ENCODE measurements at places on chromosomes 7 and 10.

- no peak for DNase-seq
These were observed 5.4 kb upstream of the ZMYND11 start for GRCh38 chr10:129810-130209.

DNA sequence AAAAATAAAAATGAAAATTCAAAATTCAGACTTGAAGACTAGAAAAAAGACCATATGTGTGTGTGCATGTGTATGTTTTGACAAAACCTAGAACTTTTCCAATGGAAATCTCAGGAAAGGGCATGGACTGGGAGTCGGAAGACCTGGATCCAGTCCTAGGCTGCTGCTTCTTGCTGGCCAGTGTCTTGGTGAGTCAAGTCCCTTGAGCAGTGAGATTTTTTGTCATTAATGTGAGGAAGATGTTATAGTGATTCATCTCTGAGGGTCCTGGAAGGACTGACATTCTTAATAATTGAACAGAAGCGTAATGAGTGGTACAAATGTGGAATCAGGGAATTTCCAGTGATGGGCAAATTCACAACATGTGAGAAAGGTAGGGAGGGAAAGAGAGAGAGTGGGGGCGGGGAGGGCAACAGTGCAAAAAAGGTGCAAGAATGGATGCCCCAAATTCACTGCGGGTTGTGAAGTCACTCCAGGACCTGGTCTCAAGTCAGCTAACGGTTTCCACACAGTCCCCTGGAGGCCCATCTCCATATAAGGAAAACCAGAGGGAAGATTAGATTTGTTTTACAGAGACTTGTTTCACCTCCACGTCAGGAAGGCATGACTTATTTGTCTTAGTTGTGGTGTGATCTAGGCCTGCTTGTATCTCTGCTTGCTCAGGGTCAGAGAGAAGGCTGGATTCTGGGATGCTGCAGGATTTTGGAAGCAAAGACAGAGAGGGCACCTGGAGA lies 201.7 kb downstream of the BUB3 start:
- no peak for DNase-seq

GRCh38 chr7:7869036-7869435 lies 99.6 kb upstream of the GLCCI1 start:
- DNase-seq: no peak

GRCh38 chr10:23200997-23201652 lies 9.0 kb downstream of the PTF1A start:
- no peak for DNase-seq

- no peak for DNase-seq
These were observed 45.1 kb upstream of the SEPTIN7 start for GRCh38 chr7:35755711-35756110.

DNA sequence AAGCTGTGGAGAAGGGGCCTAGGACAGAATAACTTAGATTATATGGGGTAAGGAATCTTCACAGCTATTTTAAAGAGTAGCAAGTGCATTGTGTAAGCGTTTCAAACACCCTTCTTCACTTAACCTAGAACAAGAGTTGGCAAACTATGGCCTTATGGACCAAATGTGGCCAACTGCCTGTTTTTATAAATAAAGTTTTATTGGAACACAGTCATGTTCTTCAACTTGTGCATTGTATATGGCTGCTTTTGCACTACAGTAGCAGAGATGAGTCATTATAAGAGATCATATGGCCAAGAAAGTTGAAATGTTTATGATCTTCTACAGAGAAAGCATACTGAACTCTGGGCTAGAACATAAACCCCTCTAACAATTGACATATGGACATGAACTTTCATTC lies 187.8 kb downstream of the ETV1 start:
- DNase-seq: no peak

DNA sequence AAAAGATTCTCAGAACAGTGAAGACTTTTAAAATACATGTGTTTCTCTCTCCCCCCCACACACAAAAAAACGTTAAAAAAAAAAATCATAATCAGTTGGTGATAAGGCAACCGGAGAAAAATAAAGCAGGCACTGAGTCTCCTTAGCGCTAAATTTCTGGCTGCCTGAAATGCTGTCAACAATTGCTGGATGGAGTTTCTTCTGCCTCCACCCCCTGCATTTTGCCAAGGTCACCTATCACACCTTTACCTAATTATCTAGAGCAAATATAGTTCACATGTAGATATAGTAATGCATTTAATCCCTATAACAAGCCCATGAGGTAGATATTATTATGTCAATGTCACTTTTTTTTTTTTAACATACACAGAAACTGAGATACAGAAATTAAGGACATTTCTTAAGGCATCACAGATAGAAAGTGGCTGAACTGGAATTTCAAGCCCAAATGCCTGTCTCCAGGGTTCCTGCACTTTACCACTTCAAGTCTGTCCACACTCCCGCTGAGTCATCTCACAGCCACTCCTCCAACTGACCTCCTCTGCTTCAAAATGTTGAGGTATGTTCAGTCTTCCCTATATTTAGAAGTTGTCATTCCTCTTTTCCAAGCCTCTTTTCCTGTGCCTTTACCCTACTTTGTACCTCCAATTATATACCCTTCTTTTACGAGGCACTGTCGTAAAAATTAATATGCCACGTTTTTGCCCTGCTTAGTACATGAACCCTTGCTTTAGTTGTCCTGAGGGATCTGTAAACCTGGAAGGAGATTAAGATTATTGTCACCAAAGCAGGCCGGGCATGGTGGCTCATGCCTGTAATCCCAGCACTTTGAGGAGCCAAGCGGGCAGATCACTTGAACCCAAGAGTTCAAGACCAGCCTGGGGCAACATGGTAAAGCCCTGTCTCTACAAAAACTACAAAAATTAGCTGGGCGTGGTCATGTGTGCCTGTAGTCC lies 72.8 kb upstream of the MPP7 start:
- DNase-seq: peak; percentile 10

DNA sequence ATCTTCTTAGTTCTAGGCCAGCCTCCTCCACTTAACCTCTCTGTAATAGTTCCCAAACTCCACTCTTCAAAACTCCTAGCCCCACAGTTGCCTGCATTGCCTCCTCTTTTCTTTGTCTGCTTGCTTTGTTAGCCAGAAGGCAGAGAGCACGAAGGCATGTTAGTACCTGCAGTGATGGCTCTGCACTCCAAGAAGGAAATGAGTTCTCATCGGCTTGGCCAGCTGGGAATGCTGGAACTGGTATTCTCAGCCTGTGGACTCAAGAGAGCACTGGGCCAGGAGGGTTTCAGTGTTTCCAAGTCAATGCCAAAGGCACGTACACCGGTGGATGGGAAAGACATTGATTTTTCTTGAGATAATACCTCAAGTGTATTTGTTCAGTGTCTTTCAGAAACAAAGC lies 66.3 kb upstream of the HABP2 start:
- no peak for DNase-seq

DNA sequence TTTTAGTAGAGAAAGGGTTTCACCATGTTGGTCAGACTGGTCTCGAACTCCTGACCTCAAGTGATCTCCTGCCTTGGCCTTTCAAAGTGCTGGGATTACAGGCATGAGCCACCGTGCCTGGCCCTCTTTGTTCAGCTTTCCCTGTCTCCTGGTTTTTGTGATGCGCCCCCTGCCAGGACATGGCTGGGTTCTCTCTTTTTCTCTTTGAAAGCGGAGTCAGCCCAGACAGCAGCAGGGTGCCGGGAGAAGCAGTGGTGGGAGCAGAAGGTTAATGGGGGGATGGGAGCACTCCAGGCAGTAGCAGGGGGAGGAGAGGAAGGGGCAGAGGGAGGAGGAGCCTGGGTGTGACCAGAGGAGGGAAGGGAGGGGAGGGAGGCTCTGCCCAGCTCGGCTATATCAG lies 1.8 kb downstream of the MUC3A start:
- no peak for DNase-seq

GRCh38 chr10:52348037-52348564 lies 34.0 kb downstream of the DKK1 start:
- no peak for DNase-seq

GRCh38 chr10:11522821-11523245 lies 88.6 kb downstream of the USP6NL start:
- no peak for DNase-seq

DNA sequence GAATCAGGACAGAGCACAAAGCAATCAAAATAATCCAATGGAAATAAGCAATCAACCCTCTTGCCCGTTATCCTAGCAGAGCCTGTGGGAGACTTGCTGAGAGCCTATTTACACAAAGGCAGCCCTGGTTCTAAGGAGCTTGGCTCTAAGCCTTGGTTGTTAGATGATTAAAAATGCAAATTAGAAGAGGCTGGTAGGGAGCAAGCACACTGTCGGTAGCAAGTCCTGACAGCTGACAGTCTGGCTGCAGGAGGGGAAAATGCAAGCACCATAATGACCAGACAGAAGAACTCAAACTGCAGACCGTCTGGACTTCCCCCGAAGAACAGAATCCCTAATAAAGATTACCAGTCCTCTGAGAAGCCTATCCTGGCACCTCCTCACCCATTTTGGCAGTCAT lies 131.8 kb upstream of the CTTNBP2 start:
- DNase-seq: no peak

DNA sequence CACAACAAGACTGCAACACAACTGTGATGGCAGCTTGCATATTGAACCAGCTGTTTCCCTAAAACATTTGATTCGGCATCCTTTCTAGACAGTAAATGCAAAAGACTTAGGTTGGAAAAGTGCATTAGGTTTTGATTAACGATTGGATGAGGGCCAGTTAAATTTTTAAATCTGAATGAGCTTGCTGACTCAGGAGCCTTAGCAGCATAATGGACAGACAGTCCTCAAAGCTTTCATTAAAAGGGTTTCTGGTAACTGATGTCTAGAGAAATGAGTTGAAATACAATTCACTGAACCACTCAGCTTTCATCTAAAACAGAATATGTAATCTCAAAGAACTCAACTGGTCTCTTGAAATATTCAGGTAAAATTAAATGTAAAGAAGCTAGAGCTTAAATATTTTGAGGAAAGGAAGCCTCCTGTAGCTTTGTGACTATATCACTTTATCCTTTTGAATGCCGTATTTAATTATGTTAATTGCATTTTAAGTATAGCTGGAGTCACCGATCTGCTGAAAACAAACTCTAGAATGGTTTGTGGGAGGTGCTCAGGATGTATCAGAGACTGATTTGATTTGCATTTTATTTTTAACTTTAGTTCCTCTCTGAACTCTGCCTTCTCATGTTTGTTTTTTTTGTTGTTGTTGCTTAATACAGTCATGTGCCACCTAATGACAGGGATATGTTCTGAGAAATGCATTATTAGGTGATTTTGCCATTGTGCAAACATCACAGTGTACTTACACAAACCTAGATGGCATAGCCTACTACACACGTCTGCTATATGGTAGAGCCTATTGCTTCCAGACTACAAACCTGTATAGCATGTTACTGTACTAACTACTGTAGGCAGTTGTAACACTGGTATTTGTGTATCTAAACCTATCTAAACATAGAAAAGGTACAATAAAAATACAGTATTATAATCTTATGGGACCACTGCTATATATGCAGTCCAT lies 29.2 kb upstream of the ATRNL1 start:
- no peak for DNase-seq

DNA sequence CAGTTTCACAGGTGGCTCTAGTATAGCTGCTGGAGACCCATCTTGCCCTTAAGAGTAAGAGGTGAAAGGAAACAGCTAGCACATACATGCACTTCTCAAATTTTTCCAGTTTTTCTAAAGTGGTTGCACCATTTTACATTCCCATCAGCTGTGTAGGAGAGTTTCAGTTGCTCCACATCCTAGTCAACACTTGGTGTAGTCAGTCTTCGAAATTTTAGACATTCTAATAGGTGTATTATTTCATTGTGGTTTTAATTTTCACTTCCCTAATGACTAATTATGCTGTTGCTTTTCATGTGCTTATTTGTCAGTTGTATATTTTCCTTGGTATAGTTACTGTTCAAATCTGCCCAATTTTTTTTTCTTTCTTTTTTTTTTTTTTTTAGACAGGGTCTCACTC lies 9.5 kb upstream of the HACD1 start:
- no peak for DNase-seq

DNA sequence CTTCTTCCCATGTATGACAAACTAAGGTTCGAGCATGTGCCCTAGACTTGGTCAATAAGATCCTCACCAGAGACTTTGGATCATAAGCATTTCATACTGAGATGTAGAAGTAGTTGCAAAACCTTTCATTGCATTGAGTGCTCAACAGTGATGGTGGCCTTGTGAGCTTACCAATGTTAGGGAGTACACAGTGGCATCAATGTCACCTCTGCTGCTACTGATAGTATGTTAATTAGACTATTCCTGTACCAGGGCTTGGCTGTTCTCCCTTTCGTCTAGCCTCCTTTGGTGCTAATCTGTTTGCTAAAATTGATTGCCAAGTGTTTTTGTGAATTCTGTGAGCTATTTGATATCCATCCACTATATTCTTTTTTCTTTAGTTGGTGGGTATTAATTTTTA lies 264.5 kb upstream of the SEMA3C start:
- DNase-seq: no peak

DNA sequence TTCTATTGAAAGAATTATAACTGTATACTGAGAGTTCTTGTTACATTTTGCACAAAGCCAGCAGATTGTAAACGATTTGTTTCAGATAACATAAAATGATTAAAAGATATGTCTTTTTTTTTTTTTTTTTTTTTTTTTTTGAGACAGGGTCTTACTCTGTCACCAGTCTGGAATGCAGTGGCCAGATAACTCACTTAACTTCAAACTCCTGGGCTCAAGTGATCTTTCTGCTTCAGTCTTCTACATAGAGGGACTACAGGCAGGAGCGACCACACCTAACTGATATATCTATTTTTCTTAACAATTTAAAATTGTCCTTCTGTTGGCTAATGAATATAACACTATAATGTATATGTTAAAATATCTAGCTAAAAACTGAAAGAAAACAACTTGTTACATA lies 317.3 kb upstream of the CACNA2D1 start:
- no peak for DNase-seq

DNA sequence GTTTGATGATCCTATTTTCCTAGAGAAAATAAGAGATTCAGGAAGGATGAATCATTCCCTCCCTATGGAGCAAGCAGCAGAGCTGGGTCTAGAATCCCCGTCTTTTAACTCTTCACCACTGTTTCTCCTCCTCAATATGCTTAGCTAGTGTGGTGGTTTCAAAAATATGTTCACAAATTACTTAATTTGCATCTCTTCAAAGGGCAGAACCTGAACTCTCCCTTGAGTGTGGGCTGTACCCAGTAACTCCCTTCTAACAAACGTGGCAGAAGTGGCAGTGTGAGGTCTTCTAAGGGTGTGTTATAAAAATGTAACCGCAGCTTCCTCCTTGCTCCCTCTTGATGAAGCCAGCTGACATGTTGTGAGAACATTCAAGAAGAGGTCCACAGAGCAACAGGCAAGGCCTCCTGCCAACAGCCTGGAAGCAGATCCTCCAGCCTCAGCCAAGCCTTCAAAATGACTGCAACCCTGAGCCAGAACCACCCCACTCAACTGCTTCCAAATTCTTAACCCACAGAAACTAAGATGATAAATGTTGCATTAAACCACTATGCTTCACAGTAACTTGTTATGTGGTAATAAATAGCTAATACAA lies 36.6 kb downstream of the SRPK2 start:
- peak; percentile 47 for DNase-seq

- DNase-seq: no peak
These were observed 3.5 kb downstream of the ARID5B start for GRCh38 chr10:61904733-61905725.
